Pericardium fibroblast (primary cell): ENCODE measurements at places on chromosomes 2 and 18. TPM values are rescaled to one million over a fixed set of nuclear protein-coding genes. Genes with fewer than 3 reads are reported as not detected.

Gene CIB4
- total RNA-seq, result not detected in 2 replicates

Gene APLF
- 3.0 and 4.3 TPM in 2 replicates for total RNA-seq

Gene MYO1B
- 60.5 and 74.6 TPM in 2 replicates for total RNA-seq

Gene FASTKD2
- total RNA-seq, result 12.0 and 17.2 TPM in 2 replicates

Gene C2orf66
- not detected in 2 replicates for total RNA-seq

Gene OTOS
- total RNA-seq, result not detected in 2 replicates

Gene POTEI
- not detected in 2 replicates for total RNA-seq

Gene CAVIN2
- 11.5 and 108 TPM in 2 replicates for total RNA-seq

Gene SERPINB13
- total RNA-seq, result not detected in 2 replicates

Gene ZNF396
- 1.0 and 1.4 TPM in 2 replicates for total RNA-seq

Gene CNNM3
- total RNA-seq, result 4.3 and 5.6 TPM in 2 replicates

Gene SH3BP4
- total RNA-seq, result 32.6 and 37.5 TPM in 2 replicates

Gene MGAT5
- total RNA-seq, result 19.6 and 31.2 TPM in 2 replicates

Gene FKBP7
- 43.9 and 61.1 TPM in 2 replicates for total RNA-seq

Gene NTSR2
- not detected in 2 replicates for total RNA-seq

Gene HOXD11
- not detected in 2 replicates for total RNA-seq

Gene TCF4
- total RNA-seq, result 20.7 and 32.9 TPM in 2 replicates

Gene MTX2
- 30.9 and 37.3 TPM in 2 replicates for total RNA-seq

Gene ATP8B1
- 4.2 and 4.8 TPM in 2 replicates for total RNA-seq
